T-helper 9 cell (primary cell): ENCODE measurements at places on chromosomes 2 and 18.

DNA sequence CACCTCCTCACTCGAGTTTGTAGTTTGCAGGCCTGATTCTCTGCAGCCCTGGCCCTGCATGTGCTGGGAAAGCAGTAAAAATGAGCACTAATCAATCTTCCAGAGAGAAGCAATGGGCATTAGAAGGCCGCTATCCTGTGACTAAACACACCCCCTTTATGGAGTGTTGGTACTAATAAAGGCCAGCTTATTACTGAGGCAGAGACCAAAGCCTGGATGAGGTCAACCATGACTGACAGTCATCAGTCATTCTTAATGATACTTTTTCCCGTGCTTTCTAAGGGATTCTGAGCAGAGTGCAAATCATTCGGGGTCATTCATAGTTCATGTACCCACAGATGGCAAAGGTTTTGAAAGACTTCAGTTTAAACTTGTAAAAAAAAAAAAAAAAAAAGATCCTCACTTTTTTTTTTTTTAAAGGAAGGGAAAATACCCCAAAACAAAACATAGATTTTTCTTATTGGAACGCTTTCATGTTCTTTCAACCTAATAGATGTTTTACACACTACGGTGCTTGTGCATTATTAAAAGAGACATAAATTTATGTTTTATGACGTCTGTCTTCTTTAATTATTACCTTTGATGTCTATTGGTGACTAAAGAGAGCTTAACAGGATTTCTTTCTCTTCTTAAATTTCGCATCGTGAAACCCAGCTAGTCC, 13.2 kb downstream of the TSHZ1 start:
- no peak for DNase-seq

DNA sequence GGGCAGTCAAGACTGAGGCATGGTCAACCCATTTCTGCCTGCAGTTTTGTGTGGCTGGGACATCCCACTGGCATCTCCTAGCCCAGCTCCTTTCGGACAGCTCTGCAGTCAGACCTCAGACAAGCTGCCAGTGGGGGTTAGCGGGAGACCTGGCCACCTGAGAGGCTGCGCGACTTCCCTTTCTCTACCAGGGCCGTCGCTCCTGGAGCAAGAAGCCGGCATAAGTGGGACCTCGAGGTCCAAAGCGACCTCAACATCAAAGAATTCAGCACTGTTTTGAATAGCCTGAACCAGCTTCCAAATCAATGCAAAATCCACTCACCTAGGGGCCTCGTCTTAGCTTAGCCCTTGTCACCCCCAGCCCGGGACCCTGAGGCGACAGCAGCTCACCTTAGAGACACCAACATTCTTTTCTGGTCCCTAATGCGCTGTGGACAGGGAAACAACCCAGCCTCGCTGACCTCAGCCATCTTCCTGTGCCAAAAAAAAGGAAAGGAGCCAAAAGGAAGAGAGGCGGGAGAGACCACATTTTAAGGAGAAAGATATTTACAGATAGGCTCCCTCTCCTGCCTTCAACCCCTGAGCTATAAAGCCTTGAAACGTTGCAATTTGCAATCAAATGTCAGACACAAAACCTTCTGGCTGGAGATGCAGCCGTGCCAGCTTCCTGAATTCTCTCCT, 81.2 kb downstream of the GFPT1 start:
- DNase-seq = no peak

- no peak for DNase-seq
Observed at GRCh38 chr2:76009484-76009883, 298.8 kb upstream of the GCFC2 start.

DNA sequence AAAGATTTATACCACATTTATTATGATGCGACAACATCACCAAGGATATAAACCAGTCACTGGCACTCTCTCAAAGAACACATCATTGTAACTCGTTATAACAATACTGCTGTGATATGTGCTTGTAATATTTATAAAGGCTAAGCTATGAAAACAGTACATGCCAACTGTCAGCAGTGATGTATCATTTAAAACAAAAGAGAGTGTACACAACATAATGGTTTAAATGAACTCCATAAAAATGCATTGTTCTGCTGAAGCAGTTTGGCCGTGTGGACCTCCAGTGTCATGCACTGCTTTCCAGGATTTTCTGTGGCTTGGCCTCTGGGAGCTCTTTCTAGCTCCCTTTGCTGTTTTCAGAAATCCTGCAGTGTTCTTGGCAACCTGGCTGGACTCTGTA, 215.6 kb downstream of the MTX2 start:
- no peak for DNase-seq

DNA sequence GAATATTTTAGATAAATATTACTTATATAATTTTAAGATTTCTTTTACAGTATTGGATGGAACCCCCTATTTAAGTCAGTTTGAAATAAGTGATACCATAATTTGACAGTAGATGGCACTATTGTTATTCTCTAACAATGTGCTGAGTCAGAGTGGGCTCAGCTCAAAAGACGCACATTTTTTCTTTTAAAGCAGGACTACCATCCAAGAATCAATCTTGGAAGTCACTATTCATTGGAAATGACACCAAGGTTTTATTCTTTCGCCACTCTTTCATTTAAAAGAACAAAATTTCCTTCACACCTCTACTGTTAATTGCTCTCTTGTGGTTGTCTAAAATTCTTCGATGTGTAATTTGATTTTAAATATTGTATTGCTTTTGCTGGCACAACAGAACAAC, 32.6 kb upstream of the SPAG16 start:
- no peak for DNase-seq

DNA sequence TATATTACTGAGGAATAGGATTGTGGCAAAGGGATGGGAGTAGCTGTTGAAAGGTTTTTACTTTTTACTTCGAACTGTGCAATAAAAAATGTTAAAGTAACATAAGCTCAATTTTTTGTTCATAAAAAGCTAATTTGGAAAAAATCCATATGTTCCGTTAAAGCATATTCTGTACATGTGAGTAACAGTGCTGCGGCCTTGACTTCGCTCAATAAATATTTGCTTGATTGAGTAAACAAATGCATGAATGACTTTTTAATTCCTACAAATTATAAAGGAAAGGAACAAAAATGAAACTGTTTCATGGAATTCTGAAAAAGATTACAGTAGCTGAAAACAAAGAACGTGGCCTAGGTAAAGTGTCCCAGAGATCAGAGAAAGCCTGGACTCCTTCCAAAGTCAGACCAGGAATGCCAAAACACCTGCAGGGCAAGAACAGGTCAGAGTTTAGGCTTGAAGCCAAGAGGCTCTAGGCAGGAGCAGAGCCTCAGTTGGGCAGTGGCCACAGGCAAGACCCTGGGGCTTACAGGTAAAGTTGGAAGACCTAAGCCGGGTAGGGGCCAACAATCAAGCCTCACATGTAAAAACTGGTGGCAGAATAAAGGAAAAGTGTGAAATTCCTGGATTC, 44.3 kb upstream of the FIGN start:
- DNase-seq = no peak

- DNase-seq = no peak
Observed at GRCh38 chr2:230872151-230872967, 7.6 kb downstream of the ITM2C start.

- no peak for DNase-seq
Observed at GRCh38 chr2:27795868-27796277, 24.4 kb downstream of the MRPL33 start.

DNA sequence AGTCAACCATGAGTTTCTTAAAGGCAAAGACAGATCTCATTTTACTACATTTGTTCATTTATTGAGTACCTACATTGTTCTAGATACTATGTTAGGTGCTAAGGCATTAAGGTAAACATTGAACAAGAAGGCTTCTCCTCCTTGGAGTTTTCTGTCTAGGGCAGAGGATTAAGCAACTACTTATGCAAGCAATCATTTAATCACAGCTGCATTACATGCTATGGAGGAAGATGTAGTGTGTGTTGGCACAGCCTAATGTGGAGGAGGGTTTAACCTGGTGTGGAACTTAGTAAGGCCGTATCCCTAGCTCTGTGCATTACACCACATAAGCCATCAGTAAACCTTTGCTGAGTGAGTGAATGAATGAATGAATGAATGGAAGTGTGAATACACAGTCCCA, 106.5 kb upstream of the MAP3K20 start:
- DNase-seq = no peak

- DNase-seq = no peak
Observed at GRCh38 chr18:5519448-5520298, 24.1 kb downstream of the EPB41L3 start.

- no peak for DNase-seq
Observed at GRCh38 chr2:156429211-156429610, 7.0 kb upstream of the GPD2 start.

DNA sequence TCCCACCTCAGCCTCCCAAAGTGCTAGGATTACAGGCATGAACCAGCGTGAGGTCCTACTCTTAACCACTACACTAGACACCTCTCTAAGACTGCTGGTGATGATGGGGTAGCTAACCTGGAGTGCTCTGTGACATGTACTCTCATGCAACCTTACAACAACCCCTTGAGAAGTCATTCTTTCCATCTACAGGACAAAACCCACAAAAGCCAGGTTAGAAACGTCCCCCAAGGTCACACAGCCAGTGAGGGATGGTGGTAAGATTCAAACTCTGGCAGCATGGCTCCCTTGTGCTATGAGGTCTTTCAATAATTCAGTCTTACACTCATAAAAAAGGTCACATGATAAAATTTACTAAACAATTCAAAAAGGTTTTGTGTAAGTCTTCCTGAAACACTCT, 94.8 kb upstream of the SERTAD2 start:
- DNase-seq = no peak

- no peak for DNase-seq
Observed at GRCh38 chr2:177693658-177694339, 301.2 kb downstream of the AGPS start.

DNA sequence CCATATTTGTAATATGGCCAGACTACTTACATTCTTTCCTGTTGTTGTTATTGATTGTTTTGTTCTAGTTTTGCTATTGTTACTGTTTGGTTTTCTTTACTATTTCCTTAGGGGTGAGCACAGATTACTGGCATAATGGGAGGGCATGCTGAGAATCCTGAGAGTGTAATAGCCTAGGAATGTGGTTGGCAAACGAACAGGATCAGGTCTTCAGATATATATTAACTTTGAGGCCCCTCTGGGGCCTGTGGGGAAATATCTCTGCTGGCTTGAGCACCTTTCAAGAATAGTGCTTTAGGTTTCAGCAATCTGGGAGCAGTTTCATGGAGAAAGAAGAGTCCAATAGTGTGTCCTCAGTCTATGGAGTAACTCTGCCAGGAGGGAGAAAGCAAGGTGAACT, 144.4 kb downstream of the THSD7B start:
- no peak for DNase-seq

GRCh38 chr2:179949438-179949837, 57.7 kb downstream of the CWC22 start:
- no peak for DNase-seq

DNA sequence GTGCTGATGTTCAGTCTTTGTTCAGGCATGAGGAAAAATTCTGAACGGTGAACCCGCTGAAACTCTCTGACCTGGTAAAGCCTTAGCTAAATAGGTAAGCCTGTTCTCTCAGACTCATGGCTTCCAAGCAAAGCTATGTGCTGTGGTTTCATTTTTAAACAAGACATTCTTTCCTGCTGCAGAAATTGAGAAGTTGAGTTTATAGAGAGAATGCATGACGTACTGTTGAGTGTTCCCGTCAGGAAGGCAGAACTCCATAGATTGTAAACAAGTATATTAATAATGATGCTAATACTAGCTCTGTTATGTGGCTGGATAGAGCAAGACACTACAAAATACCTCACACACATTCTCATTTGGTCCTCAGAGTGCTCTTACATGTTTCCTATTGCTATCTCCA, 424.0 kb upstream of the CRIM1 start:
- no peak for DNase-seq

GRCh38 chr2:61536180-61536571, 2.0 kb downstream of the XPO1 start:
- DNase-seq = no peak

DNA sequence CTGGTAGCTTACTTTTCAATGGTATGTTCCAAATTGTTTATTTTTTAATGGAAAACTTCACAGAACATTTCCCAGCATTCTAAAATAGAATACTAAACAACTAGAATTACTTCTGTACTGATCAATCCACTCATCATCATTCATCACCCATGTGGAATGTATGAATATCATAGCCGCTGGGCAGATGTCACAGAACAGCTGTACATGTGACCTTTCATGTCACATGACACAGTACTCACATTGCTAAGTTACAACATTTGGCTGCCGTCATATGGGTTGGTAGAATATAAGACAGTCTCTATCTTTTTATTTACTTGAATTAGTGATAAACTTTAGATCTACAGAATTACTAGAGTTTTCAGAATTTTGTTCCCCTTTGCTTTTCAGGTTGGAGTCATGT, 387.6 kb downstream of the ZEB2 start:
- no peak for DNase-seq

- no peak for DNase-seq
Observed at GRCh38 chr2:232299084-232299483, 79.5 kb upstream of the ALPP start.

DNA sequence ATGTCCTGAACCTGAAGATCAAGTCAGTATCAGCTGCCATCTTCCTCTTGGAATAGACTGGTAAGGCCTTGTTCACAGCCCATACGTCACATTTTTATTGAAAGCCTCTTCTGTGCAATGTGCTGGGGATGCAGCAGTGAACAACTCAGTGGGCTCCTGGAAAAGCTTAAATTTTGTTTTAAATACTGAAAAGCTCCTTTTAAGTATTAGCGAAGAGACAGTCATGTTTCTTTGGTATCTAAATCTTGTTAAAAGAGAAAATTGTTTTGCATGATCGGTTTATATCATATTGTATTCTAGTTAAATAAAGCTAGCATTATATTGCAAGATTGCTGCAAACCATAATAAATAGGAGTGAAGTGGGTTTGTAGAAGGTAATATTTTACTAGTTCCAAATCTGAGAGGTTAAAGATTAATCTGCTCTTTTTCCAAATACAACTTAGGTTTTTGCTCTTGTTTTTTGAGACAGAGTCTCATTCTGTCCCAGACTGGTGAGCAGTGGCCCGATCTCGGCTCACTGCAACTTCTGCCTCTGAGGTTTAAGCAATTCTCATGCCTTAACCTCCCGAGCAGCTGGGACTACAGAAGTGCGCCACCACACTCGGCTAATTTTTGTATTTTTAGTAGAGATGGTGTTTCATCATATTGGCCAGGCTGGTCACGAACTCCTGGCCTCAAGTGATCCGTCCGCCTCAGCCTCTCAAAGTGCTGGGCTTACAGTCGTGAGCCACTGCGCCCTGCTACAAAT, 1.6 kb upstream of the RMDN2 start:
- DNase-seq = no peak

- no peak for DNase-seq
Observed at GRCh38 chr2:223086370-223086981, 34.5 kb downstream of the KCNE4 start.

GRCh38 chr18:52339891-52340371, at the start of gene DCC:
Gene DCC (plus strand): TSS chr18:52340197. CDS start chr18:52340788, 591 bp downstream.
- no peak for DNase-seq

DNA sequence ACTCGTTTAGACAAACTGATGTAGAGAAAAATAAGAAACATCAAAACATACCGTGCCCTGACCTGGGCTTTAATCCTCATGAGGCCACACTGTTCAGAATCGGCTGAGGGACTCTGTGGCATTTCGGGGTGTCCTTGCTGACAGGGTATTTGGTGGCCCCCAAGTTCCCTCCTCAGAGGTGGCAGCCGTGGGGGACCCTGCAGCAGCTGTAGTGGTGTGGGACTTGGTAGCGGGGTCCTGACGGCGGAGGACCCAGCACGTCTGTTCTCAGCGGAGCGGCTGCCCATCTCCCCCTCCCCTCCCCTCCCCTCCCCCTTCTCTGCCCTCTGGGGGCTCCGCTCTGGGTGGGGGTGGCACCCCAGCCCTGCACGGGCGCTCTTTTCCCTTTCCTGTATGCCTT, 18.4 kb downstream of the KCNG2 start:
- DNase-seq = no peak
